Naive B cell (primary cell): ENCODE measurements at places on chromosomes 3 and 15. TPM values are rescaled to one million over a fixed set of nuclear protein-coding genes. Genes with fewer than 3 reads are reported as not detected.

- no peak overlapping the region for H3K4me3 ChIP-seq
- DNase-seq: no peak
- H3K27ac ChIP-seq: no peak overlapping the region
- peaks cover 10% of the 10 kb centered on the region for H3K4me1 ChIP-seq
Measured at GRCh38 chr15:63367390-63367789, 14.3 kb downstream of the CA12 start.

RASGRF1 gene
- 0.25 TPM for polyA plus RNA-seq

UCN2 gene
- not detected for polyA plus RNA-seq

- H3K27ac ChIP-seq: no peak overlapping the region
- no peaks in the 10 kb centered on the region for H3K4me1 ChIP-seq
- H3K36me3 ChIP-seq: no peaks in the 10 kb centered on the region
- H3K27me3 ChIP-seq: peaks cover 18% of the 10 kb centered on the region
- no peak overlapping the region for H3K4me3 ChIP-seq
Measured at GRCh38 chr3:12708584-12709192, 44.8 kb upstream of the RAF1 start.

GRCh38 chr3:56611364-56611763 is 54.4 kb downstream of the CCDC66 start:
- no peaks in the 10 kb centered on the region for H3K27me3 ChIP-seq
- no peak overlapping the region for H3K27ac ChIP-seq
- H3K4me1 ChIP-seq: peaks cover 35% of the 10 kb centered on the region

GRCh38 chr3:114527036-114527644 is 233.3 kb downstream of the TIGIT start:
- DNase-seq: no peak
- H3K4me3 ChIP-seq: no peak overlapping the region
- H3K4me1 ChIP-seq: peaks cover 4% of the 10 kb centered on the region
- H3K36me3 ChIP-seq: peaks cover 13% of the 10 kb centered on the region
- H3K27ac ChIP-seq: no peak overlapping the region
- H3K27me3 ChIP-seq: no peaks in the 10 kb centered on the region

- peaks cover 28% of the 10 kb centered on the region for H3K4me1 ChIP-seq
- H3K27me3 ChIP-seq: no peaks in the 10 kb centered on the region
- DNase-seq: no peak
- peak overlapping the region; percentile 90 for H3K4me3 ChIP-seq
- H3K36me3 ChIP-seq: no peaks in the 10 kb centered on the region
Measured at GRCh38 chr3:45993421-45994027, 2.1 kb downstream of the FYCO1 start.

- H3K4me1 ChIP-seq: no peaks in the 10 kb centered on the region
- H3K27ac ChIP-seq: no peak overlapping the region
- no peak overlapping the region for H3K4me3 ChIP-seq
- DNase-seq: no peak
Measured at GRCh38 chr3:8746780-8747345, 13.3 kb downstream of the CAV3 start.

- H3K27me3 ChIP-seq: peaks cover 15% of the 10 kb centered on the region
- H3K4me3 ChIP-seq: no peak overlapping the region
- peaks cover 43% of the 10 kb centered on the region for H3K4me1 ChIP-seq
Measured at GRCh38 chr3:72538070-72538745, 310.0 kb downstream of the SHQ1 start.

- peaks cover 61% of the 10 kb centered on the region for H3K4me1 ChIP-seq
- peak overlapping the region; percentile 61 for H3K4me3 ChIP-seq
- no peaks in the 10 kb centered on the region for H3K27me3 ChIP-seq
- DNase-seq: no peak
Measured at GRCh38 chr3:30626443-30627180, 20.2 kb downstream of the TGFBR2 start.

DNA sequence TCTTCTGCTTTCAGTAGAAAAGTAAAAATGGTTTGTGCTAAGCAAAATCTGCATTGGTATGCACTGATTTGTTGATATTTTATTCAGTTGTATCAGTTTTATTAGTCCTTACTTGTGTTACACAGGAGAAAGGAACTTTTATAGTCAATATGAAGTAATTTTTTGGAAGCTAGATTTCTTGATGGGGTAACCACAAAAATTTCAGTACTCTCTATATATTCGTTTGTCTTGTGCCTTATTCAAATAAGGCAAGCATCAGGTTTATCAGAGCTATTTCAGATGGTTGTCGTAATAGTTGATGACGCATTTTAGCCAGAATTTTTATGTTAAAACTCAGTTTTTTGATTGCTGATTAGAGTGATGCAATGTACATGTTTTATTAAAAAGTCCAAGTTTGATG is 50.7 kb upstream of the NIPA1 start:
- no peak for DNase-seq
- H3K36me3 ChIP-seq: no peaks in the 10 kb centered on the region
- no peak overlapping the region for H3K27ac ChIP-seq
- no peaks in the 10 kb centered on the region for H3K4me1 ChIP-seq
- H3K27me3 ChIP-seq: peaks cover 26% of the 10 kb centered on the region

DNA sequence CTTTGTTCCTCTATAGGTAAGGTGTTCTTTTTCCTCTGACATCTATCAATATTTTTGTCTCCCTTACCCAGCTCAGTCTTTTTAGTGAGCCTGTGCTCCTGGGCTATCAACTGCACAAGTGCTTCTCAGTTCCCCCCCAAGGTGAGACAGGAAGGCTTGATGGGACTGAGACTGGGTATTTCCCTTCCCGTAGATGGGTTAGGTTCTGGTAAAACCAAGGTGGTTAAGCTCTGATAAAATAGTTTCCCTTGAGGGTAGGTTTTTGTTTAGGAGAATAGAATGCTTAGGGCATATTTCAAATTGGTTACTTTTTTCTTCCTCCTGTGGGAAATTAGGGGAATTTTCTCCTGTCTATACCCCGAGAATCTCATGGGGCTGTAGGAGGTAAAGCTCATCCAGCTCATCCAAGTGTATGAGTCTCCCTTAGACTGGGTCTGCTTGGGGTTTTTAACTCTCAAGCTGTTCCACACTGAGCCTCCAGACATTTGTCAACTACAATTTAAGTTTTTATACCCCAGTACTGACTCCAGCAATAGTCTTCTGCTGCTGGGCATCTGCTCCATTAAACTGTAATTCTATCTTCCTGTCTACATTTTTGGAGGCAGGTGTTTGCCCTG is 44.9 kb downstream of the OXSR1 start:
- H3K4me1 ChIP-seq: peaks cover 49% of the 10 kb centered on the region
- no peak overlapping the region for H3K4me3 ChIP-seq
- H3K27me3 ChIP-seq: no peaks in the 10 kb centered on the region
- DNase-seq: no peak
- peaks cover 6% of the 10 kb centered on the region for H3K36me3 ChIP-seq

DNA sequence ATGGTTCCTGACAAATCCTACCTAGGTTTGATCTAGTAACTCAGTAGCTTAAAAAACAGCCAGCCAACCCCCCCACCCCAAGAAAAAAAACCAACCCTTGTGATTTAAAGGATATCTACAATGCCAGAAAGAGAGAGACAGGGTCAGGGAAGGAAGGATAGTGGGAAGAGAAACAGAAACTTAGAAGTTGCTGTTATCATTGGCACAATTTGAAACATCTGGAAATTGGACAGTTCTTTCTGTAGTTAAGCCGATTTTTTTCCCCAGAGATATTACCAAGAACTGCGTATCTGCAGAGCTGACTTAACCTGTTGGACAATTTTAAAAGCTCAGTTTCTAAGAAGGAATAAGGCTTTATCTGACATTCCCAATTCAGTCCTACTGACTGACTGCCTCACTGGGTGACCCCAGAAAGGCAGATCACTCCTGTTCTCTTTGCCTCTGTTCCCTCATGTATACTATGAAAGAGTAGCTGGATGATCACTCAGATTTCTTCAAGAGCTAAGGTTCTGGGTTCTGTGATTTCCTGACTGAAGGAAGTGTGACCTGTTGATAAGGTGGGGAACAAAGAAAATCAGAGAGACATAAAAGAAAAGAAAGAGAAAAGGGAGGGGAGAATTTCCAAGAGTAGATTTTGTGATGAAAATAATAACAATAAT is 128.3 kb downstream of the MAP2K5 start:
- DNase-seq: no peak
- H3K4me1 ChIP-seq: no peaks in the 10 kb centered on the region
- H3K27ac ChIP-seq: no peak overlapping the region
- H3K4me3 ChIP-seq: no peak overlapping the region
- H3K27me3 ChIP-seq: no peaks in the 10 kb centered on the region
- H3K36me3 ChIP-seq: peaks cover 16% of the 10 kb centered on the region

DNA sequence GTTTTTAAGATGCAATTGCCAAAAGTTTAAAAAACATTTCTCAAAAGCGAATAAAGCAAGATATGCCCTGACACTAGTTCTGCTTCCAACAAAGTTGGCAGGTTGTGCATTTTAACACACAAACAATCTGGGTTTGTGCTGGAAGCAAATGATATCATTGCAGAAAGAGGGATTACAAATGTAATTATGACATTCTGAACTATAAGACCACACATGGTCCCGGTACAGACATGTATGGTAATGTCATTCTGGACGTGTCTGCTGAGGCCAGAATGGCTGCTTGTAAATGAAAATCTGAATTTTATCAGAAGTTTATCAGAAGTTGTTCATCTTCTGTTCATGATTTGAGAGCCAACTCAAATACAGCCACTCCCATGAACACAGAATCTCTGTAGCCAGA is 10.7 kb downstream of the TMC3 start:
- DNase-seq: no peak
- no peak overlapping the region for H3K4me3 ChIP-seq
- no peaks in the 10 kb centered on the region for H3K4me1 ChIP-seq

STRA6 gene
- polyA plus RNA-seq: not detected

UBE2Q2 gene
- polyA plus RNA-seq: 10.9 TPM

GRCh38 chr3:122908251-122908650 is 113.4 kb downstream of the SLC49A4 start:
- no peak overlapping the region for H3K27ac ChIP-seq
- H3K27me3 ChIP-seq: peaks cover 12% of the 10 kb centered on the region
- peaks cover 7% of the 10 kb centered on the region for H3K36me3 ChIP-seq
- peaks cover 2% of the 10 kb centered on the region for H3K4me1 ChIP-seq
- DNase-seq: no peak

SLITRK3 gene
- not detected for polyA plus RNA-seq

- no peaks in the 10 kb centered on the region for H3K4me1 ChIP-seq
- no peak overlapping the region for H3K4me3 ChIP-seq
- H3K27ac ChIP-seq: no peak overlapping the region
- H3K36me3 ChIP-seq: no peaks in the 10 kb centered on the region
- DNase-seq: no peak
- peaks cover 6% of the 10 kb centered on the region for H3K27me3 ChIP-seq
Measured at GRCh38 chr3:126555795-126556636, 2.7 kb downstream of the C3orf22 start.

SLC28A1 gene
- not detected for polyA plus RNA-seq

DNA sequence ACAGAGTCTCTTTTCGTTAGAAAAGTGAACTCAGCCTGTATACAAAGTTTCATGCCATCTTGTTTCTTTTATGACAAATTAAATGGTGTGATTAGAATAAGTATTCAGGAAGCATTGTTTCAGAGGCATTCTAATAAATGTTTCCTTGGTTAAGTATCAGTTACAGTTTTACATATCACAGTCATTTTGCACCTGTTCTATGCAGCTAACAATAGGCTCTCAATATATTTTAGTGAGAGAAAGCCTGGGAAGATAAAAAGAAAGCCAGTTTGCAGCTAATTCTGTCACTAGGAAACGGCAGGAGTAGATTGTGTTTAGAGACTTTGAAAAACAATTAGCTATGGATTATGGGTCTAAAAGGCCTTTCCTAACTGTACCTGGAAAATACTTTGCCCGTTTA is 252.8 kb downstream of the ZIC1 start:
- no peak for DNase-seq
- H3K36me3 ChIP-seq: no peaks in the 10 kb centered on the region
- H3K4me3 ChIP-seq: no peak overlapping the region
- no peaks in the 10 kb centered on the region for H3K4me1 ChIP-seq
- no peak overlapping the region for H3K27ac ChIP-seq

DNA sequence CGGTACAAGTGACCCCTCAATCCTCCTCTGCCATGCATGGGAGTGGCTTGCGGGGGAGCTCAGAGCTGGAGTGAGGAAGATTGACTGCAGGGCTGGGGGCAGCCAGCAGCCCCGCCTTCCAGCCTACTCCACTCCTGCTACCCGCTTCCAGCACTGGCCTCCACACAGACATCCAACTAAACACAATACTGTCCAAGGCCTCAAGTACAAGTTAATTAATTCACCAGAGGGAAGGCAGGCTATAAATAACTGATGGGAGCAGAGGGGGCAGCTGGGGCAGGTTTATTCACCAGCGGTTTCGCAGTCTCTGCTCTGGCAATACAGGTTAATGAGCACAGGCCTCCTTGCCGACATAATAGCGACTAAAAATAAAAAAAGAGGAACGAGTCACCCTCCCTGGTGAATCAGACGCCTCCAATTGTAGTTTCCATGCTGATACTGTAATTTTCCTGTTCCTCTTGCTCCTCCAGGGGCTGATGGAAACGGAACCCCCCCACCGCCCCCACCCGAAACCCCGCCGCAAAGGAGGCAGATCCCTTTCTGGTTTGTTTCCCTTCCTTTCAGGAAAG is 166.4 kb upstream of the TLE3 start:
- no peaks in the 10 kb centered on the region for H3K36me3 ChIP-seq
- no peaks in the 10 kb centered on the region for H3K27me3 ChIP-seq
- peak; percentile 64 for DNase-seq
- H3K4me1 ChIP-seq: peaks cover 92% of the 10 kb centered on the region
- peak overlapping the region; percentile 60 for H3K4me3 ChIP-seq

LRTM1 gene
- not detected for polyA plus RNA-seq

GRCh38 chr15:62950462-62950931 is 92.0 kb upstream of the TPM1 start:
- H3K4me3 ChIP-seq: no peak overlapping the region
- no peak for DNase-seq
- H3K36me3 ChIP-seq: no peaks in the 10 kb centered on the region
- H3K27me3 ChIP-seq: peaks cover 85% of the 10 kb centered on the region

DNA sequence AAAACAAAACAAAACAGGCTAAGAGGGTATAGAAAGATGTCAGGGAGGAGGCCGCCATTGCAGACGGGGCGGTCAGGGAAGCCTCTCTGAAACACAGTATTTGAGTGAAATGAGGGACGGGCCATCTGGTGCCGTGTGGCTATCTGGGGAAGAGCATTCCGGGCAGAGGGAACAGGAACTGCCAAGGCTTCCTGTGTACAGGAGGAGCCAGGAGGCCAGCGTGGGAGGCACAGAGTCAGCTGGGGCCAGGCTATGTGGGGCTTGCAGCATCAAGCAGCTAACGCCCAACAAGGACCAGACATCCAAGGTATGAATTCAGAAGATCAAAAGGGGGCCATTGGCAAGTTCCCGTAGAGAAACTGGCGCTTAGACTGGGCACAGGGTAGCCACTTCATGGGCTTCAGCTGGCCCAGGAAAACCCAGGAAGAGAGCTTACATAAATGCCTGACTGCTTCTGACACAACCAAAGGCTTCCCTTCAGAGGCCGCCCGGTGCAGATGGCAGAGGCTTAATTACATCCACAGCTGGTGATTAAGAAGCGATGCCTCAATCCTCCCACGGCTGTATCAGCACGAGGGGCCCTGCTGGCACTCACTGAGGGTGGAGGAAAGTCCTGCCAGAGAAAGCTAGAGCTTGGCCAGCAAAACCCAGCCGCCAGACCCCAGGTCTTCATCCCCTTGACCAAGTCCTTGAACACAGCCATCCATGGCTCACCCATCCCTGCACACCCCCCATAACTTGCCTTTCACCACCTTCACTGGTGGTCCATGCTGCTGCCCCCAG is 144.9 kb downstream of the MEGF11 start:
- no peak overlapping the region for H3K4me3 ChIP-seq
- DNase-seq: no peak
- no peak overlapping the region for H3K27ac ChIP-seq
- no peaks in the 10 kb centered on the region for H3K36me3 ChIP-seq
